Mesangial cell (primary cell): ENCODE measurements at places on chromosomes 12 and 14. TPM values are rescaled to one million over a fixed set of nuclear protein-coding genes. Genes with fewer than 3 reads are reported as not detected.

The RNASE4 gene
- total RNA-seq = 7.2 and 11.3 TPM in 2 replicates

The SRRM4 gene
- under 0.01 TPM in 2 replicates for total RNA-seq

The RASSF3 gene
- 9.0 and 11.4 TPM in 2 replicates for total RNA-seq

The TBX3 gene
- total RNA-seq = 3.3 and 4.3 TPM in 2 replicates

The ANO2 gene
- 1.8 TPM in 1 of 2 replicates, not detected in the other for total RNA-seq

The APOF gene
- total RNA-seq = not detected in 2 replicates

The C12orf56 gene
- 1.3 and 2.3 TPM in 2 replicates for total RNA-seq

The NYNRIN gene
- 6.7 and 22.6 TPM in 2 replicates for total RNA-seq

The COCH gene
- 3.4 and 10.1 TPM in 2 replicates for total RNA-seq

The ARF3 gene
- total RNA-seq = 65.7 and 70.6 TPM in 2 replicates

The FOXG1 gene
- total RNA-seq = not detected in 2 replicates

The MAP3K9 gene
- total RNA-seq = 9.8 and 13.7 TPM in 2 replicates

The KRT3 gene
- total RNA-seq = not detected in 2 replicates

The PUS7L gene
- 4.7 and 7.2 TPM in 2 replicates for total RNA-seq

The TMEM30B gene
- total RNA-seq = 1.0 TPM in 1 of 2 replicates, not detected in the other

The MIS18BP1 gene
- 5.8 and 31.3 TPM in 2 replicates for total RNA-seq

The RNF212B gene
- total RNA-seq = not detected in 2 replicates

The IQSEC3 gene
- total RNA-seq = 0.49 and 2.2 TPM in 2 replicates

The KRT72 gene
- not detected in 2 replicates for total RNA-seq

The TMEM229B gene
- total RNA-seq = 0.16 and 1.0 TPM in 2 replicates

The NPFF gene
- 1.5 TPM in 1 of 2 replicates, not detected in the other for total RNA-seq

The BEGAIN gene
- total RNA-seq = 0.51 and 1.8 TPM in 2 replicates

The LRFN5 gene
- 0.33 and 4.1 TPM in 2 replicates for total RNA-seq

The SIX6 gene
- not detected in 2 replicates for total RNA-seq

The CFAP73 gene
- total RNA-seq = not detected in 2 replicates

The TNFAIP2 gene
- total RNA-seq = 81.6 and 138 TPM in 2 replicates

The CLEC14A gene
- 0.13 and 0.49 TPM in 2 replicates for total RNA-seq

The E2F7 gene
- 2.0 and 10.9 TPM in 2 replicates for total RNA-seq

The POU6F1 gene
- total RNA-seq = 6.5 and 8.5 TPM in 2 replicates

The CABP1 gene
- 0.16 TPM in 1 of 2 replicates, not detected in the other for total RNA-seq

The TUNAR gene
- total RNA-seq = not detected in 2 replicates

The ITGB7 gene
- 0.89 TPM in 1 of 2 replicates, not detected in the other for total RNA-seq

The DPPA3 gene
- total RNA-seq = not detected in 2 replicates

The CCDC197 gene
- total RNA-seq = not detected in 2 replicates

The PIWIL1 gene
- total RNA-seq = not detected in 2 replicates

The SYCP3 gene
- 0.13 TPM in 1 of 2 replicates, not detected in the other for total RNA-seq

The MAP1LC3B2 gene
- total RNA-seq = 0.13 and 0.49 TPM in 2 replicates

The C12orf57 gene
- 147 and 190 TPM in 2 replicates for total RNA-seq

The SLC17A8 gene
- not detected in 2 replicates for total RNA-seq

The ASB2 gene
- total RNA-seq = 0.13 and 0.16 TPM in 2 replicates

The MTERF2 gene
- 2.8 and 7.3 TPM in 2 replicates for total RNA-seq

The SDR9C7 gene
- total RNA-seq = not detected in 2 replicates

The STXBP6 gene
- total RNA-seq = 0.25 and 1.1 TPM in 2 replicates

The SRGAP1 gene
- total RNA-seq = 16.8 and 27.8 TPM in 2 replicates

The FAM181A gene
- not detected in 2 replicates for total RNA-seq
